ENCODE measurements at places on chromosomes 3 and 15.

- no peak for DNase-seq
Observed at GRCh38 chr3:168989396-168989795, 674.1 kb downstream of the MECOM start.

DNA sequence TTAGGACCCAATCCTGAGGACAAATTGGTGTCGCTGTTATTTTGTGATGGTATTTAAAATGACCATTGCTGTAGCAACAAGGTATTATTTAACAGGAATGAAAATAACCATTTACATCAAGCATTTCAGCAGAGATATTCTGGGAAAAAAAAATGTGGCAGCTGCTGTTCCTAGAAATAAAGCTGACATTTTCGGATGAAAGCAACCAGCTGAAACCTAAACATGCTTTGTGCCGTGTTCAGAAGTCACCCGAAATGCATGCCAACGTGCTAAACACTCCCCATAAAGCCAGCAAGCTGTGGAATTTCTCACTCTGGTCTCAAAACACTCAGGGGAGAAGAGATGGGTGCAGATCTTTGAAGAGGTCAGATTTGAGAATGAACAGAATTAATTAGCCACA, 31.5 kb upstream of the TAFA4 start:
- no peak for DNase-seq

- DNase-seq = no peak
Observed at GRCh38 chr15:66261056-66261455, 7.5 kb upstream of the MEGF11 start.

- DNase-seq = no peak
Observed at GRCh38 chr3:65252266-65252665, 564.5 kb upstream of the ADAMTS9 start.

DNA sequence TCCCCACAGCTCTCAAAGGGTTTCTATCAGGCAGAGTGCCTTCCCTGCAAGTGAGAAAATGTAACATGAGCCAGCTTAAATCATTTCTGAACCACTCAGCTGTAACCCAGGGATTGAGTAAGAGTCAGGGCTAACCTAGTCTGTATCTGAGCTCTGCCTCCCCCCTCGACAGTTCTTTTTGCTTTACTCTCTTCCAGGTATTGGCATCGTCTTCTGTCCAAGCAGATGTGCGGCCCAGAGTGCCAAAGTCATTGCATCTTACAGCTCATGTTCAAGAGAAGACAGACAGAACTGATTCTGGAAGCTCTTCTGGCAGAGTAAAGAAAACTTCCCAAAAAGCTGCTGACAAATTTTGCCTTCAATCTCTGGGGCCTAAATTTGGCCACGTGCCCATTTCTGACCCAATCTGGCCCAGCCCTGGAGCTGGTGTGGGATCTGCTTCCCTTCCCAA, 74.8 kb downstream of the ABHD5 start:
- DNase-seq = no peak

DNA sequence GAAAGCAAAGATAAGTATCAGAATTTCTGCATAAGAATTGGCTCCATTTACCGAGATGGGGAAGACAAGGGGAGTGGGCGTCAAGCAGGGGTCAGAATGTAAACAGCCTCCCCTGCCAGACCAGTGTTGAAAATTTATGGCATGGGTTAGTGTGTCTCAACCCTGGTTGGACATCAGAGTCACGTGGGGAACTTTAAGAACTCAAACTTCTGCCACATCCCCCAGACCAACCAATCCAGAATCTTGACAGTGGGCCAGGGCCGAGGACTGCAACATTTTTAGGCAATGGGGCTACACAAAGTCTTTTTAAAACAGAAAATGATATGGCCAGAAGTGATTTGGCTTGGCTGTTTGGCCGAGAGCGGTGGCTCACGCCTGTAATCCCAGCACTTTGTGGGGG, 14.3 kb upstream of the MASP1 start:
- DNase-seq = no peak

DNA sequence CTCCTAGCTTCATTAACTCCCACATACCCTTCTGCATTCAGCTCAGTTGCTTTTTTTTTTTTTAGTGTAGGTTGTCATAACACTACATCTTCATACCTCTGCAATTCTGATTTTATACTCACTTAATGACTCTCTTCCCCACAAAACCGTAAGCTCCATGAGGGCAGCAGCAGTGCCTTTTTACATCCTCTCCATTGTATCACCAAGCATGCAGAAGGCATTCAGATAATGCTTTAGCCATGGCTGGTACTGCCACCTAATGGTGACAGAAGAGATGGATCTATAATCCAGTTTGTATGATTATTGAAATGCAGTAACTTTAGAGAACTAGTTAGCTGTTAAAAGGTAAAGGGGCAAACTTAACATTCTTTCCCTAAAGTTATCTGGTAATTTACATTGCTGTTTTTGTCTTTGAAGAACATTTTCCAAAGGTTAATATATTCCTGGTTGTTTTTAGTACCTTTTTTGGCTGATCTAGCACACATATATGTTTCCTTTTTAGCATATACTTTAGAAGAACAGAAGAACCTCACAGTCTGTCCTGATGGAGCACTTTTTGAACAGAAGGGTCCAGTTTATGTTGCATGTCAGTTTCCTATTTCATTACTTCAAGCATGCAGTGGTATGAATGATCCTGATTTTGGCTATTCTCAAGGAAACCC, 36.8 kb downstream of the ATP1B3 start:
- peak; percentile 85 for DNase-seq

- DNase-seq = no peak
Observed at GRCh38 chr3:127894481-127894880, 20.6 kb upstream of the KBTBD12 start.

GRCh38 chr15:49452595-49452994, 29.6 kb downstream of the FGF7 start:
- no peak for DNase-seq

- DNase-seq = no peak
Observed at GRCh38 chr3:189781415-189781814, 150.2 kb downstream of the TP63 start.

GRCh38 chr3:98521897-98522543, 682 bp downstream of the CLDND1 start:
- peak; percentile 39 for DNase-seq

DNA sequence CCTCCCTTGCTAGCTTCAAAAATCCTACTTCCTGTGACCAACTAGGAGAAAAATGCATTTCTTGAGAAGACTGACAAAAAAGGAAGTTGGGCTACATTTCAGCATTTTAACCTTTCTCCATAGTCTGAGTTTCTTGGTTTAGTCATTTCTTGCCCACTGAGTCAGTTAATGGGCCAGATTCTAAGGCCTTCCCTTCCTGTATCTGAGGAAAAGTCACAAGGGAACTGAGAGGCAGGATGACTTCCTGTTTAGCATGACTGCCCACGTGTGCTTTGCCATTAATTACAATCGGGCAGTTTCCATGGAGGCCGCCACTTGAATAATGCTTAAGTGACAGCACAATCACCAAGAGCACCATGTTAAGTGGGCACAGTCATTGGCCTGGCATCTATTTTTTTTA, 794.4 kb upstream of the LMCD1 start:
- DNase-seq = no peak

DNA sequence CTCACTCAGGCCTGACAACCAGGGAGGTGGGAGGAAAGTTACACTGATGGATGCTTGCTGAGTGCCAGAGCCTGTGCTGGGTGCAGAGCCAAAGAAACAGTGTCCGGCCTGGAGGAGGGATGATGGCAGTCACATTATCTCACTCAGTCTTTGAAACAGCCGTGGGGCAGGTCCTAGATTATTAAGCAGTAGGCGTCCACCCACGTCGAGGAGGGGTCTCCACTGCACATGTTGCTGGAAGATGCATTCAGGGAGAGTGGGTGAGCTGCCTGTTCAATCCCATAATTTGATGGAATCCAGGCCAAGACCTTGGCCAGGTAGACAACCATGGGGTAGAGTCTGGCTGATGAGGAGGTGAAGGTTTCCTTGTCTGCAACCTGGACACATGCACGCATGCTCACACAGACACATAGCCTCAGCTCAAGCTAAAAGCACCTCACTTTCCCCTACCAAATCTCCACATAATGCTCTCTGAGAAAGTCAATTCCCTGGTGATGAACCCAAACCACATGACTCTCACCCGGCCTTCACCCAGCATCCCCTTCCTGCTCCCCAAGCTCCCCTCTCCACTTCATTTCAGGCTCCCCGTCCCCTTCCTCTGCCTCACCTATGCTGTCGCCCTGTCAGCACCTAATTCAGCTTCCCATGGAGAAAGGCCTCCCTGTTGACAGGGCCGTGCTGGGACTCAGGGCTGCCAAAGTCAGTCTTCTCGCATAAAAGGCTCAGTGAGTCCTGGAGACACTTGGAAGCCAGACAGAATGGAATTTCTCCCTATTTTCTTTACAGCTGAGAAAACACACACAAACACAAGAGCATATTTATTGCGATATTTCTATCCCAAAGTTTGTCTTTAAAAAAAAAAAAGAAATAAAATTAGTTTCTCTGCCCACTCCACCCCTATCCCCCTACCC, 29.8 kb downstream of the ACAN start:
- DNase-seq = peak; percentile 15

GRCh38 chr3:120449701-120450599, 842 bp downstream of the FSTL1 start:
- peak; percentile 28 for DNase-seq

GRCh38 chr15:68830141-68830785, 9.6 kb upstream of the ANP32A start:
- no peak for DNase-seq

- no peak for DNase-seq
Observed at GRCh38 chr15:34248190-34248589, 23.4 kb downstream of the EMC4 start.

- DNase-seq = no peak
Observed at GRCh38 chr15:43792761-43793476, 799 bp downstream of the SERF2 start.

DNA sequence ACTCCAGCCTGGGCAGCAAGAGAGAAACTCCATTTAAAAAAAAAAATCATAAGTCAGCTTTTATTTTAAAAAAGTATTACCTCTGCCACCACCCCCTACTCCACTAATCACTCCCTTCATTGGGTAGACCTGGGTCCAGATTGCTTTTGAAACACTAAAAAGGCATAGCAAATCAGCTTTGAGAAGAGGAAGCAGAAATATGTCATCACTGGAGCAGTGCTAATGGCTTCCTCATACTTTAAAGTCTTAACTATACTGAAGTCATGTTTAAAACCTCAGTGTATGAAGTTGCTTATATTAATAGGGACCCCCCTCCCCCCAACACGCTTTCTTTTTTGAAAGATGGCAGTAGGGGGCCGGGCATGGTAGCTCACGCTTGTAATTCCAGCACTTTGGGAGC, 1.0 kb upstream of the HTR3D start:
- DNase-seq = no peak

DNA sequence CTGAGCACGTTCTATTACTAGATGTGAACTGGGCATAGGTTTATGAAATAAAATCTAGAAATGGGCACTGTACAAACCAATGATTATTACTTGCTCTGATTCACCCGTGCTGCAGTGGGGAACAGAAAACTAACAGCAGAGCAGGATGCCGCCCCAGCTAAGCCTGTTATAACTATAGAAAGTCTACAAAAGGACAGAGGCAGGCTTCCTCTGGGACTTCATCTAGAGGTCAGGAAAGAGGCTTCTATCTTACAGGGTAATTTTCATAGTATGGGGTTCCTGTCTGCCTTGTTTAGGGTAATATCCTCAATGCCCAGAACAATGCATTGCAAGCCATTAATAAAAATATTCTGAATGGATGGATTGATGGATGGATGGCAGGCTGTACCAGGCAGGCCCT, 177.0 kb upstream of the TBL1XR1 start:
- DNase-seq = no peak

DNA sequence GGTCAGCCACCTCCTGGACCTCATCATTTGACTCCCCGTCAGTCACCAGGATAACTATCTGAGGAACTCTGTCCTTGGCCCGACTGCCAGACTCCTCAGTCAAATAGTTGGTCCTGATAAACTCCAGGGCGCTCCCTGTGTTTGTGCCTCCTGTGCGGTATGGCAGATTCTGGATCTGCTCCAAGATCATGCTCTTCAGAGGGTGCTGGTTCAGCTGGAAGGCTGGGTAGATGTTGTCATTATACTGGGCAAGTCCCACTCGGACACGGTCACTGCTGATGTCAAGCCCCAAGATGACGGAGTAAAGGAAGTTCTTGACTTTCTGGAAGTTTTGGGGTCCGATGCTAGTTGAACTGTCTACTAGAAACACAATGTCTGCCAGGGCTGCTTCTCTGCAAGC, 31.1 kb upstream of the CAPN7 start:
- DNase-seq = no peak

GRCh38 chr15:31393444-31394091, 66.9 kb downstream of the KLF13 start:
- DNase-seq = no peak

DNA sequence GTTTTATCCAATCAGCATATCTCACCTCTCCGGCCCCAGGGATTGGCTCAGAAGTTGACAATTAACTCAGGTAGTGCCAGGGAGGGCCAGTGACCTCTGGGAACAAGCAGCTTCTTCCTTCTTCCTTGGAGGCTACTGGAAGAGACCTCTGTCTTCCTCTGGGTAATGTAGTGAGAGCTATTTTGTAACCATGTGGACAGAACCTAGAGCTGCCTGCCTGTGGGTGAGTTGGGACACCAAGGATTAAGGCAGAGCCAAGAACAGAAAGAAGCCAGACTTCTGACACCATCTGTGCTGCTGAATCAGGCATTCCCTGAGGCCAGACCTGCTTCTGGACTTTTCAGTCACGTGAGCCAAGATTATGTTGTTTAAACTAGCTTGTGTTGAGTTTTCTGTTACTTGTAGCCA, 5.9 kb upstream of the NDUFAF1 start:
- no peak for DNase-seq

DNA sequence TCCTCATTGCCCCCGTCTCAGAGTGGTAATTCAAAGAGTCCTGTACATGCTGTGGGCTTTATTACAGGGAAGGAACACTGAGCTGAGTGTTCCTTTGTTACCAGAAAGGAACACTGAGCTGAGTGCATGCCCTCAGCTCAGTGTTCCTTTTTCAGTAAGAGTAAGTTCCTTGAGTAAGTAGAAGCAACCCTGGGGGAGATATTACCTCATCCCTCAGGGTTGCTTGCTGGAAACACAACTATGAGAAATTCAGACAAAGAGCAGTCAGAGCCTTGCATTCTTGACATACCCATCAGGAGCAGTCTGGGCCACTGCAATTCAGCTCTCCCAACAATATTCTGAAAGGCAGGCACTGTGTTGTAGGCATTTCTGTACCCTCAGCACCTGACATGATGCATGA, 17.0 kb downstream of the CHRM5 start:
- DNase-seq = peak; percentile 60

- no peak for DNase-seq
Observed at GRCh38 chr3:174159604-174160003, 699.5 kb upstream of the NAALADL2 start.

DNA sequence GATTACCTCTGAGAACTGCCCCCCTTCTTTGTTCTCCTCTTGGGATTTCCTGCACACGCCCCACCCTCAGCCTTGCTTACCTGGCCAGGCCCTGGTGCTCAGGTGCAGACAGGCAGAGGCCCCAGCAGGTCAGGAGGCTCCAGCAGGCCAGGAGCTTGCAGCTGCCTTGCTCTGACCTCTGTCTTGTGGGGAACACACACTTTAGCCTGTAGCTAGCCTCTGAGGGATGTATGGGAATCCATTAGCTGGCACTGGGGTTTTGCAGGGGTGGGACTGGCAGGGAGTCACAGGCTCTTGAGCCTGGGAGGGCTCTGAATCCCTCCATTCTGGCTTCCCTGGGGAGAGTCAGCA, 2.7 kb downstream of the SMAD6 start:
- no peak for DNase-seq
